Skeletal muscle cell (primary cell): ENCODE measurements at places on chromosomes 2 and 18.

GRCh38 chr18:37419315-37419714, 146.3 kb downstream of the CELF4 start:
- DNase-seq = no peak

DNA sequence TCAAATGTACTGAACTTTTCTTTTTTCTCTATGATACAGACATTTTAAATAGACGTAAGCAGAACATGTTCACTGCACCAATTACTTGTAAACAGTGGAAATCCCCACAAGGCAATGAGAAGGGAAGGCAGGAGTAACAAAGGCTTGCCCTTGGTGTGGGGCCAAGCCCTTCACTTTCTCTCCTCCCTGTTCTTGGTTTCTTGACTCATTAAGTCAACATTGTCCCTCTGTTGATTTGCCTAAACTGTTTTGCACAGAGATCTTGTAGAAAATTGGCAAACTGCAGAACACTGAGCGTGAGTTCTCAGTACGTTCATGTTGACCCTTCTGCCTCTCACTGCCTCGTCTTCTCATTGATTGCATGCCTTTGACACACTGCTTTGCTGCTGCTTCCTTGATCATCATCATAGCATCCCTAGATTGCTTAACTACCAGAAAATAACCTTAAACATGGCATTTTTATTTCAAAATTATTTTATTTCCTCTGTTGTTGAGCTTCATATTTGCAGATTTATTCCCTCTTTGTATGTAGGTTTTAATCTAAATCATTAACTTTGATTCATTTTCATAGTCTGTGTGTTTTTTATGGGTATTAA, 257.7 kb downstream of the PTGR3 start:
- DNase-seq = peak; percentile 99

GRCh38 chr2:12543076-12543977, 173.4 kb upstream of the TRIB2 start:
- DNase-seq = no peak

- no peak for DNase-seq
Observed at GRCh38 chr2:85550486-85550885, 10.8 kb downstream of the GGCX start.

DNA sequence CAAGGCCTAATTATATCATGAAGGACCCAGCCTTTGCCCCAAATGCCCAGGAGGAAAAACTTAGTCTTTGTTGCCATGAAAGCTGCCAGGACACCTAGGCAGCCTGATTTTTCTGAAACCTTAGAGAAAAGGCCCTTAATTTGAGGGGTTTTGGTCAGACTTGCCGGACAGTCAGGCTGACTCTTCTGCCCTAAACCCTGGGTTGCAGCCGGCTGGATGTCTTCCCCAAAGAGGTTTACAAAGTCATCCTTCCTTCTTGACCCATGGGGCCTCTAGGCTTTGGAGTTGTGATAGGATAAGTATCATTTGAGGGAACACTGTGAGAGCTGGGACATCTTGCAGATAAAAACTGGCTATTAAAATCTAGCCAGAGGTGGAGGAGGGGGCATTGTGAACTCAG, 2.4 kb upstream of the HOXD1 start:
- no peak for DNase-seq

DNA sequence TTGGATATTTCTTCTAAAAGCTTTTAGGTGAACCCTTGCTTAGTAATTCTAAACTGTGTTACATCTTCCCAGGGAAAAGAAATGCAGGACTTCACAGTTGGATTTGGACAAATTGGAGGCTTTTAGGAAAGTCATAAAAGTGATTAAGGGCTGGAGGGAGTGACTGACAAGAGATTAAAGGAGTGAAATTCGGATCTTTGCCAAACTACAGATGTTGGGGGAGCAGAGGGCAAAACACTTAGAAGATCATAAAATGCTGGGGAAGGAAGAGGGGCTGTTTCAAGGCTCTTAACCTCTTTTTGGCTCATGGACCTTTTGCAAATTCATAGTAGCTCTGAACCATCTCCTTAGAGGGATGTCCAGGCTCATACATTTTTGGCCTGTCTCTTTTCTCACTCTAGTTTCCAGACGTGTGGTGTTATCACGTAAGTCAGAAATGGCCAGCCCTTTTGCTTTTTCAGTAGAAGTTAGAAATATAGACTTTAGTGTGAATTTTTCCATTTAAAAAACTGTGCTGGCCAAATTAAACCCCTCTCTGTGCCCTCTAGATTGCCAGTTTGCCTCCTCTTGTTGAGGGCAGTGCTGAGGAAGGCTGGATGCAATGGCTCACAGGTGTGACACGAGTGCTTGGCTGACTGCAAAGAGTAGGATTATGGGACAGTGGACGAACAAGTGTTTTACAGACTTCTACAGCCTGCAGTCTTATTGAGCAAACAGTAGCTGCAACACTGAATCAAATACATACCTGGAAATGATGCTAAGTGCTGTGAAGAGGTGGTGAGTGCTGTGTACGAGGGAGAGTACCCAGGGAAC, 109.9 kb downstream of the LYPD6B start:
- no peak for DNase-seq

DNA sequence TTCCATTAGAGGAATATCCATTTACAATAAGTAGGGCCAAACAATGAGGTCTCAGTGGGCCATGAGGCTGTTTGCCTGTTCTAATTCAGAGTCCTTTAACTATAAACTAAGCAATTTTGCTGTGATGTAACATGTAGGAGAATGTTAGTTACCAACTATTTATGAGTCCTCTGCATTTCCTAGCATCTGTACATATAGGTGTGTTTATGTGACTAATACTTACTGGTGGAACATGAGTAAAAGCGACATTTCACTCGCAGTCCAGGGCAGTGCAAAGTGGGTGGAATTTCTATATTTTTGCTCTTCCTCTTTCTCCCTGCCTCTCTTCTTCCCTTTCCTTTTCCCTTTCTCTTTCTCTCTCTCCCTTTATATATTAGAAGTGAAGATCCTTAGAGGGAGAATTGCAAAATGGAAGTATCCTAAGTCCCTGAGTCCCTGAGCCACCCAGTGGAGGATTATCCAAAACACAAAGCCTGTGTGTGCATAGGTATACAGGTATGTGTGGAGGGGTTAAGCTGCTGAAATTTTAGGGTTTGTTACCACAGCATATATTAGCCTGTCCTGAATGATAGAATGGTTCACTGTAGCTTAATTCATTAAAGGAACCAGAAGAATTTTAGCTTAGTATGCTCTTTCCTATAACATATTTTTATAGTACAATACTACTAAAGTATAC, 487.0 kb upstream of the FANCL start:
- DNase-seq = no peak

- no peak for DNase-seq
Observed at GRCh38 chr2:174051741-174052583, 86.8 kb upstream of the SP3 start.

DNA sequence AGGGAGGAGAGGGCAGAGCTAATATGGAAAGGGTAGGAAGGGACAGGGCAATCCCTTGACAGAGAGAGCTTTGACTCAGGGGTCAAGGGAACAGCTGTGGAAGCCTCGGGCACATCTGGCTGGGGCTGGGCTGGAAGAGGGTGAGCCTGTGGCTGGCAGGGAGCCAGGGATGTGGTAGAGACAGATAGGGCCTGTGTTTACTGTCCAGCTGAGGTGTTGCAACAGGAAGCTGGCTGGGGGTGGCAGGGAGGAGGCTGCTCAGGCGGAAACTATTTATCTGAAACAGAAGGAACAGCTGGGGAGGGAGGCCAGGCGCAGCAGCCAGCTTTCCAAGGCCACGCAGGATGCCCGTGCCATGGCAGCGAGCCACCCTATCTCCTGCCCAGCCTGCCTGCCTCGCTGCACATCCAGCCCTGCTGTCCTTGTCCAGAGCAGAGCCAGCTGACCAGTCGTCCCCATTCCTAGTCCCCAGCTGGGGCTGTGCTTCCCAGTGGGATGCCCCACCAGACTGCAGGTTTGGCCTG, 264.7 kb downstream of the CYP26B1 start:
- DNase-seq = peak; percentile 77

GRCh38 chr18:6543330-6543908, 128.7 kb upstream of the L3MBTL4 start:
- DNase-seq = no peak

DNA sequence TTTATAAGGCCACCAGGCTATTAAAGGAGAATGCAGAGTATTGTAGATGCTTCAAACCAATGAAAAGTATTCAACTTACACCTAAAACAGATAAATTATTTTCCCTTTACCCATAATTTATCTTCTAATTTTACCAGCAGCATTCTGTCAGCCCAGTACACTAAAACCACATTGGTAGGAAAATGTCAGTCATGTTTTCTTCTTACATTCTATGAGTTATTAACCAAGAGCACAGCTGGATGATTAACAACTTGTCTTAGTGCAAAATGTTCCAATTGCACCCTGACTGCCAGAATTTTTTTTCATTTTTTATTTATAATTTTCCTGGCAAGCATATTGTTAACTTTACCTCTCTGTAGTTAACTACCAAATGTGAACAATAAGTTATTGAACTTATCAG, 79.0 kb upstream of the WDR75 start:
- no peak for DNase-seq

GRCh38 chr18:23798249-23798648, 109.0 kb downstream of the LAMA3 start:
- DNase-seq = no peak

GRCh38 chr2:54757500-54757899, 34.0 kb downstream of the EML6 start:
- no peak for DNase-seq
